ENCODE measurements at places on chromosomes 4 and X.

GRCh38 chr4:26056406-26056805 lies 142.4 kb downstream of the SMIM20 start:
- DNase-seq = no peak

DNA sequence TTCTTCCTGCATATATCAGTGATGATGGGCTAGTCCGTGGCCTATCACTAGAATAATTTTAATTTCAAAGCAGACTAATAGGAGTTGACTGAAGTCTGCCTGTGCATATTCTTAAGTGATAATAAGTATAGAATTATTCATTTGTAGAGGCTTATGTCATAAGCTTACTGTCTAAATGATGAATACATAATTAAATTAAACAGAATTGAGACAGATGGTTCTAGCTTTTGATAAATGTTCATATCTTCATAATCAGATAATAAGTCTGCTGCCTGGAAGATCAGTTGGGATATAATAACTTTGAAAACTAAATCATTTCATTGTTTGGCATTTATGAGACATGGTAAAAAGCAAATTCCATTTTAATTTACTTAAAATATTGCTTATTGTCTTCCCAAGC lies 1175.6 kb downstream of the TECRL start:
- no peak for DNase-seq

DNA sequence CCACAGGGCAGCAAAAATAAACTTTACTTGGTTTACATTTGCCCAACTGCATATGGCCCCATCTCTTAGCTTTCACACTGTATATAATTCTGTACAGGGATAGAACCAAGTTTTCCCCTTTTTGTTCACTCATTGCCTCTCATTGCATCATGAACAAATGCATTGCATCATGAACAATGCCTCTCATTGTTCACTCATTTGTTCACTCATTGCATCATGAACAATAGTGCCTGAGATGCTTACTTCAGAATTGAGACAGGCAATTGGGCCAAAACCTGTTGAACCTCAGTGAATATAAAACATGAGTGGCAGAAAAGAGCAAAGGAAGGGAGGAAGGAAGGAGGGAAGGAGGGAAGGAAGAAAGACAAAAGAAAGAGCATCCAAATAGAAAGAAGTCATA lies 98.2 kb downstream of the SOWAHB start:
- no peak for DNase-seq

DNA sequence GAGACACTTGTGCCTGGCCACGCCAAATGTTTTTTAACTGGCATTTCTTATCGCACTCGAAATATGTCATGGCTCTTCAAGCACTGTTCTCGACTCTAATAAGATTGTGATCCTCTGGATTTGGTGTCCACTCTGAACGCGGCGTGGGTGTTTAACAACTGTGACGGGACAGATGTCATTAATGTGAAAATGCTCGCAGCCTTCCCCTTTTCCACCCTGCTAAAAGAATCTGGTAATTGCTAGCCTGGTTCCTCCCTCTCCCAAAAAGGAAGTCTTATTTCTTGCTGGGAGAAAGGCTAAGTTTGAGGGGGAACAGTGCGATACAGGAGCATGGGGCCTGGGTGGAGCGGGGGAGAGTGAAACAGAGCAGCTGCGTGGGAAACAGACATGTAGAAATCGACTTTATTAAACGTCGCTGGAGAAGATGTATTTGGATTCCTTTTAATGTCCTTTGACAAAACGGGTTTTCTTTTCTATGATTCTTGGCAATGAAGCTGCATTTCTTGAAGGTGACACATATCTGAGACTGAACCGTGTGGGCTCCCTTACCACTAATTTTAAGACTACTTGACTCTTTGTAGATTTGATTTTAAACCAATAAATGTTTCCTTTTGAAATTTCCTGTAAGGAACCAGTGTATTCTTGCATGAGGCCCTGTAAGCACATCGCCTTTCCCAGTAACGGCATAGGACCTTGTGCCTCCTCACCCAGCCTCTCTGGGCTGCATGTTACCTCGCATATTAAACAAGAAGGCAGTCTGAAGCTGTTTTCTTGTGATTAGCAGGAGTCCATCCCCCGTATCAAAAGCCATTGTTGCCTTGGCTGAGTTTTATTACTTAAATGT lies 17.8 kb downstream of the TBC1D1 start:
- DNase-seq = no peak

DNA sequence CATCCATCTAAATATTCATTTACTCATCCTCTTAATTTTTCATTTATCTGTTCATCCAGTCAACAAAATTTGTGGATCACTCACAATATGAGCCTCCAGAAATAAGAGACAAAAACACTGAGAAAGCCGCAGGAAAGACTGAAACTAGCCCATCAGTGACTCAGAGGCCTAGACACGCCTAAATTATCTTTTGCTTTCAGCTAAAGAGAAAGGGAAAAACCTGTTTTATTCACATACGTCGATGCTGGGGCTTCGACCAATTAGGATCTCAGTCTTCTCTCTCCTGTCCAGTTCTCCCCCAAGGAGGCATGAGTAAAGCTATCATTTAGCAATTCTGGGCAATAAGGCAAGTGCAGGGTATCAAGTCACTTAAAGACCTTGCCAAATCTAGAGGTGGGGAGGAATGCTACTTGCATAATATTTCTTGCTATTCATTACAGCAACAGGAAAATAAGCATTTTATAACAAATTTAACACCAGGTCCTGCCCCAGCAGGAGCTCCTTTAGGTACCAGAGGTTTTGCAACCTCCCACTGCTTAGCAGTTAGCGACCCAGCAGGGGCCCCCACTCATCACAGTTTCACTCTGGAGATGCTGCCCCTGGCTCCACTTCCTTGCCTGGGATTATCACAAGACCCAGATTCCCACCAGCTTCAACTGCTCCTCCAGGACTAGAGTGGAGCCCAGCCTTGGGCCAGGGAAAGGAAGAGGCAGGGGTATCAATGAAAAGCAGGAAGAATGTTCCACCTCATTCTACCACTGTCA lies 30.1 kb upstream of the TMEM154 start:
- no peak for DNase-seq

DNA sequence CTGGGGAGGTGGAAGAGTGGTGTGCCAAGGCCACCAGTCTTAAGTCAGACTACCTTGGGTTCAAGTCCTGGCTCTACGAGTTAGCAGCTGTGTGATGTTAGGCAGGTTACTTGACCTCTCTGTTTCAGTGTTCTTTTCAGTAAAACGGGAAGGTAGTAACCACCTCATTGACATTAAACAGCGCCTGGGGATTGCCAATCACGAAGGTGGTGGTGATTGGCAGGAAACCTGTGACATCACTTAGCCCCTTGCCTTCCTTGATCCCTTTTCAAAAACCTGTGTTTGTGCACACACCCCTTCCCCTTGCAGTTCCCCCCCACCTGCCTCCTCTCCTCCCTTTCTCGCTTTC lies 7.6 kb downstream of the KLF3 start:
- no peak for DNase-seq

DNA sequence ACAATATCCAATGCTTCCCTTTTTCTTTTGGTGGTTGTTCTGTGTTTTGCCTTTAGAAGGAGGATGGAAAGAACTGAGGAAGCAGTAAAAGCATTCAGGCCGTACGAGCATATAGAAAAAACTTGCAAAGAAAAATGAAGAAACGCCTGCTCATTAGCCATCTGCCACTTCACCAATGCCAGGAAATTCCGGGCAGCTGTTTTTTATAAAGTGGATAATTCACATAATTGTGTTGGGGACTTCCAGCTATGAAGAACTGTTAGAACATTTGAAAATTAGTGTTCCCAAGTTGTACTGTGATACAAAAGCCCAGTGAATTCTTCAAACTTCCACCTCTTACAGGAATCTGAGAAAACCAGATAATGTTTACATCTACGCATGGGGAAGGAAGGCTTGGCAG lies 11.7 kb downstream of the RELL1 start:
- DNase-seq = no peak

- peak; percentile 32 for DNase-seq
Observed at GRCh38 chr4:177033135-177033534, 240.4 kb upstream of the VEGFC start.

GRCh38 chr4:174222266-174222872 lies 61.1 kb downstream of the FBXO8 start:
- DNase-seq = peak; percentile 47

GRCh38 chr4:38614231-38614630 lies 49.8 kb upstream of the KLF3 start:
- no peak for DNase-seq

- no peak for DNase-seq
Observed at GRCh38 chr4:61273233-61273632, 73.1 kb downstream of the ADGRL3 start.

DNA sequence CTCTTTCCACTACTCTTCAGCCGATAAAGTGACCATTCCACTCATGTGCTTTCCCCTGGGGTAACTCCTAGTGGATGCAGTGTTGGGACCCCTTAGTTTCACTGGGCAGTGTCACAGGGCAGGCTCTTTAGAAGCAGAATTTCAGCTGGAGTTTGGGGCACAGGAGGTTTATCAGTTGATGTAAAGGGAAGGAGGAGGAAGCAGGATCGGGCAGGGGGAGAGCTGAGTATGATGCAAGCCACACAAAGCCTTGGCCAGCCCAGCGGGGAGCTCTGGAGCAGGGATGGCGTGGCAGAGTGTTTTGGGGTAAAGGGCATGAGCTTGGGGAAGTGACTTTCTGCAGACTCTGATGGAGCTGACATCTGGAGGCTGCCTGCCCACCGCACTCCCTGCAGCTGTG lies 19.3 kb downstream of the WDR13 start:
- no peak for DNase-seq

GRCh38 chrX:106903856-106904528 lies 851 bp upstream of the RIPPLY1 start:
- DNase-seq = no peak
